ENCODE measurements at places on chromosomes 6 and 20.

DNA sequence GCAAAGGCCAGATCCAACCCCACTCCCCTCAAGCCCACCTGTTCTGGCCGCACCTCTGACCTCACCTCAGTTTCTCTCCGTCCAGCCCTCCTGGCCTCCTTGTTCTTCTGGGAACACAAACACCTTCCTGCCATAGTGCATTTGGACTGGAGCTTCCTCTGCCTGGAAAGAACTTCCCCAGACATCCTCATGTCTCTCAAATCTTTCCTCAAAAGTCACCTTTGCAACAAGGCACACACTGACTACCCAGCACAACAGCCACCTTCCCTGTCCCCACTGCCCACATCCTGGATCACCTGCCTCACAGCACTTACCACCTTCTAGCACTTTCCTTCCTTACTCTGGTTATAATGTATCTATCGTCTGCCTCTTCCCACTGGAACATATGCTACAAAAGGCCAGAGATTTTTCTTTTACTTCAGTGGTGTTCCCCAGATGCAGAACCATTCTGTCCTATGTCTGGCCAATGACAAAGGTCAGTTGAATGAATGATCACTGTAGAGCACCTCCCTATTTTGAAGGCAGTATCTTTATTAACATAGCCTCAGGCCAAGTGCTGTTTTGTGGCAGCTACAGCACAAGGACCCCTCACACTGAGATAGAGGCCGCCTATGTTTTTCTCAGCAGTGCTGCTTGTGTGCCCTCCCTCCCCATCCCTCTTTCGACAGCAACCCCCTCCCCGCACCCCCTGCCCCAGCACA, 4.1 kb downstream of the HLA-B start:
- no peak for DNase-seq

GRCh38 chr6:29465279-29465678, 8.3 kb downstream of the OR2H1 start:
- DNase-seq, result no peak

GRCh38 chr6:32189069-32189741, 797 bp downstream of the PBX2 start:
- DNase-seq, result no peak

DNA sequence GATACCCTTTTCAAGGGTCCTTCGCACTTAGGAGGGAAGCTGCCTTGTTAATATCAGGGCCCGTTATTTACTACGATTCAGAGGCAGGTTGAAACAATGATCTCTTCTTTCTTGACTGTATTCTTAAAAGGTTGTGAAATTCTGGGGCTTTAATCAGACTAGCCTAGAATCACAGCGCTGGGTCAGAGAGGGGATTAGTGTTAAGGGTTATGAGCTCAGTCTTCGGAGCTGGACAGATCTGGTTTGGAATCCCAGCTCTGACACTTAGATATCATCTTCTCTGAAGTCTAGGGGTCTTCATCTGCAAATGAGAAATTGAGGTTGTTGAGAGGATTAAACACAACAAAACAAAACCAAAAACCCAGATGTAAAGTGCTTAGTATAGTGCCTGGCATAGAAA, 77.4 kb downstream of the CD83 start:
- DNase-seq, result no peak

DNA sequence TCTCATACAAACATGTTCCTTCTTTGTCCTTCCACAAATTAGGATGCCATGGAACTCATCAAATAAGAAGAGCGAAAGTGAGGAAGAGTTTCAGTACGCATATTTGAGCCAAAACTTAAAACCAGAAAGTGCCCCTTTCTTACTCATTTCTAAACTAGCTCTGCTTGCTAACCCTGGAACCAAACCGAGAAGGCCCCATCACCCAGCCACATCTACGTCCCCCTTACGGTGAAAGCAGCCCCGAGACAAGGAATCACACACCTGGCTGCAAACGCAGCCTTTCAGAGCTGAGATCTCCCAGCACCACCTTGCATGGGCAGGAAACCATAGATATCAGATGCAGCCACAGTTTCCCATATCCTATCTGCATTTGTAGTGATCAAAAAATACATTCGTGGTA, 28.5 kb downstream of the TRERF1 start:
- DNase-seq, result no peak

DNA sequence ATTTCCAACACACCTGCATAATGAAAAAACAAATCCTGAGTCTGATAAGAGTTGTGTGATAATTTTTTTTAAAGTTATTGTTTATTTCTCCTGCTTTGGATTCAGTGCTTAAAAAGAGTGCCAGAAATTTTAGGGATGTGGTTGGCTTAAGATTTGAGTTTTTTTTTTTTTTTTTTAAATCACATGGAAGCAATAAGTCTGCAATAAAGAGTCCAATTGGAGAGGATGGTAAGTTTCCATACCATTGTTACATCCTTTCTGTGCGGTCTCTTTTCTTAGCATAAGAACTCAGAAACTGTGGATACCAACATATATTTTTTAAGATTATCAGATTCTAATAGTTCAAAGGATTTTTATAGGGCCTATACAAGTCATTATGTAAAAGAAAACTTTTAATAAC, 171.0 kb downstream of the BCKDHB start:
- no peak for DNase-seq

Data from amniotic stem cell (primary cell).